ENCODE measurements at places on chromosomes 7 and 10.

- no peak for DNase-seq
These were observed 90.3 kb upstream of the DDC start for GRCh38 chr7:50655490-50655889.

DNA sequence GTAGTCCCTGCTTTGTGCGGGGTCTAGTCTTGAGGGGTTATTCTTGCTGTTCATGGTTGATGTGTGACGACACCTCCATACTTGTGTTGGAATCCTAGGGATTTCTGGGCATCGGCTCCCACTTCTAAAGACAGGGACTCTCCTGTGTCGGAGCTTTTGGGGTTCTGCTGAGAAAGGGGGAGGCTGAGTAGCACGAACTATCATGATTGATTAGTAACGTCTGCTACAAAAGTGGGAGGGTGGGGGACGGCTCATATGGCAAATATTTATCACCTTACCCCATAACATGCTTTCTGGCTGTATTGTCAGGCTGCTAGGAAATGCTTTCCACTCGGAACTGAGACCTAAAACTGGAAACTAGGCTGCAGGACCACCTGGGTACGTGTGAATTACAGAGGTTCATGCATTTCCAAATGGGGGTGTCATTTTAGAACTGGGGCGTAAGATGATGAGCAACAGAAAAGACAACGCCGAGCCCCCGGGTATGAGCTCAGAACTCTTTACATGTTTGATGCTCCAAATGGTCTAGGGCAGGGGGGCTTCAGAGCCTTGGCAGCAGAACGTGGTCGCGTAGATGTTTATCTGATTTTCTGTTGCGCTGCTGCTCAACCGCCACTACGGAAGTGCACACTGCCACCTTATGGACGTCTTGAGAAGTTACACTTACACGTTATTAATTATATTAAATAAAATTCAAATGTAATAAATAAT lies 15.1 kb upstream of the NME8 start:
- DNase-seq = peak; percentile 21

DNA sequence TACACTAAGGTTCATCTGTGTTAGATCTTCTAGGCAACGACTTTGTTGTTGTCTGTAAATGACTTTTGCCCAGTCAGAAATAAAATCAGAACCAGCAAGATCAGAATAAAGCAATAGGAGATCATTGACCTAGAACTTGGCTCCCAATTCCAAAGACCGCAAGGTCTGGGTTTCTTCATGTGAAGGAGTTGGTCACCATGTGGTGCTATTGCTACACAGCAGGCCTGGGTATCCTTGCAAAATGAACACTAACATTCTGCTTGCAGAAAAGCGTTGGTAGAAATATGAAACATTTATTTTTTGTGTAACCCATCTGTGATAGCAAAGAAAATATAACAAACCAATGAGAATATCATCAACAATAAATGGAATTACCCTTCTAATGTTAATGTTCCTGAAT lies 831.0 kb downstream of the NXPH1 start:
- DNase-seq = no peak

GRCh38 chr7:119720541-119720940 lies 552.4 kb upstream of the KCND2 start:
- DNase-seq = no peak

DNA sequence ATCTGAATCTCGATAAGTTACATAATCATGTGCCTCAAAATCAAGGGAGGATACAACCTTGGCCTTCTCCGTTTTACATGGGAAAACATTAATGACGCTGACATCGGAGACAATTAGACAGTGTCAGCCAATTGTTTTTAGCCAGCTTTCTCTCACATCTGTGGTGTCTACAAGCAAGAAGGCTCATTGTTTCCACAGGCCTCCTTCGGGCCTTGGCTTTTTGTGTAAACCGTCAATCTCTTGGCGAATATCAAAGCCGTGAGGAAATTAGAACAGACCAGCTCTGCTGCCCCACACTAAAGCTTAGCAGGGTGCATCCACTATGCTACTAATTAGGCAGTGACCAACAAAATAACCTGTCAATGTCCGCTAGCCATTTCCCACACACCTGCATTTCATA lies 43.2 kb downstream of the VAX1 start:
- DNase-seq = no peak

GRCh38 chr10:79152423-79152817 lies 83.7 kb downstream of the ZMIZ1 start:
- DNase-seq = no peak

DNA sequence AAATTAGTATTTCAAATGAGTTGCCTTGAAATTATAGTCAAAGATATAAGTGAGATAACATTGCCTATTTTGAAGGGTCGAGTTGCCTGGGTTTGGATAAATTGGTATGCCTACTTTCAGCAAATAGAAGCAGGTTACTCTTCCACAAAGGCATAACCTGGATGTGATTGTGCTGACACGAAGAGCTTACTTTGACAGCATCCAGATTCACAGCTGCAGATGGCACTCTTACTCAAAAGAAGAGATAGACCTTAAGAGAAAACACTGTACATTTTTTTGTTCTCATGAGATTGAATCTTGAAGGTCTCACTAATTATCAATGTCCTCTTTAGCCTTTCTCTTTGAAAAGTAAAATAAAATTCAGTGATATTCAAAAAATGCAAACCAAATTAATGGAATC lies 1338.7 kb downstream of the REEP3 start:
- DNase-seq = no peak
